Esophagus mucosa (tissue), 1 donor: ENCODE measurements at places on chromosomes 2 and 18. TPM values are rescaled to one million over a fixed set of nuclear protein-coding genes. Genes with fewer than 3 reads are reported as not detected.

Gene KANSL1L
- total RNA-seq, result 6.4 TPM

Gene HOXD9
- 1.1 TPM for total RNA-seq

Gene LRATD1
- 74.7 TPM for total RNA-seq

GRCh38 chr2:48278590-48278989 is 251.4 kb upstream of the STON1 start:
- ATAC-seq, result no peak

- peak; percentile 85 for ATAC-seq
Observed at GRCh38 chr2:85132834-85133637, at the start of gene TCF7L1. Gene TCF7L1 (plus strand): TSS chr2:85133392. CDS start chr2:85133685, 293 bp downstream.

- peak; percentile 79 for ATAC-seq
Observed at GRCh38 chr2:240991378-240992263, 6.8 kb upstream of the SNED1 start.

GRCh38 chr18:23609390-23610023 is 23.2 kb upstream of the NPC1 start:
- ATAC-seq, result no peak
